ENCODE measurements at places on chromosomes 3 and 15.

DNA sequence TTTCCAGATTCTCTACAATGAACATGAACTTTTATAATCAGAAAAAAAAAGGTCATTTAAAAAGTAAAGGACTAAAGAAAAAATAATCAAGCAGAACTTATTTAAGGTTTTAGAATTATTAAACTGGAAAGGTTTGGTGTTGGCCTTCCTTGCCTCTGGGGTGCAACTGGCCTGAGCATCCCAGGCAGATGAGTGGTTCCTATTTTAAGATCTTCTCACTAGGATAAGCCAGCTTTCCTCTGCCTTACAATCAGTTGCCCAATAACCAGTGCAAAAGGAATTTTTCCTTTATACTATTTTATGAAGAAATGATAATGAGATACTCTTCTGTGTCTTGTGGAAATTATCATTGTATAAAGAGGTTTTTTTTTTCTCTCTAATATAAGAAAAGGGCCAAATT lies 56.6 kb downstream of the SEC22A start:
- DNase-seq: no peak

GRCh38 chr3:62597491-62597890 lies 224.1 kb upstream of the FEZF2 start:
- DNase-seq: no peak

DNA sequence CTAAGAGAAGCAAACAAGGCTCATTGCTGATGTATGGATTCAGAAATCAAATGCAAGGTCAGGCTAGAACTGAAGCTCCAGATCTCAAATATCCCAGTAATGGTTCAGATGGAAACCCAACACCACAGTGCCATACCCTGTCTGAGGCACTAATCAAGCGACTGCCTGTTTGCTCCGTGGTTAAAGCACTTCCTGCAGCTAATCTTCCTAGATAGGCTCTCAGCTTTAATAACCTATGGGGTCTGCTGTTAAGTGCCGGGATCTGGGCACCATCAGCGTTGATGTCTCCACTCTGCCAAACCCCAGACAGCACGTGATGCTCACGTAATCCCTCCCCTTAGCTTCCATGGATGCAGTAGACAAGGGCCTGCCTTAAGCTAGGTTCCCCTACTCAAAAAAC lies 262.6 kb downstream of the MECOM start:
- no peak for DNase-seq

- DNase-seq: no peak
Observed at GRCh38 chr3:172687501-172687900, 23.4 kb downstream of the NCEH1 start.

DNA sequence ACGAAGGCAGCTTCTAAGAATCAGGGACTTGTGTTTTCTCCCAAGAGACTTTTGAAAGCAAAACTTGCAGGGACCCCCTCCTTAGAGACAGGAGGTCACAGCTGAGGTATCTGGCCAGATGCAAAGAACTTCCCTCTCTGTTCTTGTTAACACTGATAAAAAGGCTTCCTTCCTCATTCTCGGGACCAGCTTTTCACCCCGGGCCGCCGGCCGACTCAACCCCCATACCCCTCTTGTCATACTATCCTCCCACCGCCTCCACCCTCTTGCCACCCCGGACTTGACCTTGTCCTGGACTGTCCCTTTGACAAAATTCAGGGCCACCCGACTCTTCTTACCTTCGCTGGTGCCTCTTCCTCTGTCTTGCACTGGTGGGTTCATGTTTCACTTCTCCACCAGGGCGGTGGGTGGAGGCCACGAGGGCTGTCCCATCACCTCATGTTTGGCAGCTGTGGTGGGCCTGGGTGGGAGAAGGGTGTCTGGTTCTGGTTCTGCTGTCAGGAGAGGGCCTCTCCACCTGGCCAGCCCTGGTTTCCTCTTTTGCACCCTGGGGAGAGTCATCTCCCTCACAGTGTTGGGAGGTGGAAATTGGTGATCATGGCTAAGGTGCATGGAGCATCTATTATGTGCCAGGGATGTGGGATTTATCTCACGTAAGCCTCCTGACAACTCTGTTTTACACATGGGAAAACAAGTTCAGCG lies 32.5 kb downstream of the BHLHE40 start:
- DNase-seq: no peak

GRCh38 chr3:182925330-182925943 lies 54.9 kb downstream of the DCUN1D1 start:
- no peak for DNase-seq

- no peak for DNase-seq
Observed at GRCh38 chr15:92097474-92098178, 244.1 kb downstream of the SLCO3A1 start.

DNA sequence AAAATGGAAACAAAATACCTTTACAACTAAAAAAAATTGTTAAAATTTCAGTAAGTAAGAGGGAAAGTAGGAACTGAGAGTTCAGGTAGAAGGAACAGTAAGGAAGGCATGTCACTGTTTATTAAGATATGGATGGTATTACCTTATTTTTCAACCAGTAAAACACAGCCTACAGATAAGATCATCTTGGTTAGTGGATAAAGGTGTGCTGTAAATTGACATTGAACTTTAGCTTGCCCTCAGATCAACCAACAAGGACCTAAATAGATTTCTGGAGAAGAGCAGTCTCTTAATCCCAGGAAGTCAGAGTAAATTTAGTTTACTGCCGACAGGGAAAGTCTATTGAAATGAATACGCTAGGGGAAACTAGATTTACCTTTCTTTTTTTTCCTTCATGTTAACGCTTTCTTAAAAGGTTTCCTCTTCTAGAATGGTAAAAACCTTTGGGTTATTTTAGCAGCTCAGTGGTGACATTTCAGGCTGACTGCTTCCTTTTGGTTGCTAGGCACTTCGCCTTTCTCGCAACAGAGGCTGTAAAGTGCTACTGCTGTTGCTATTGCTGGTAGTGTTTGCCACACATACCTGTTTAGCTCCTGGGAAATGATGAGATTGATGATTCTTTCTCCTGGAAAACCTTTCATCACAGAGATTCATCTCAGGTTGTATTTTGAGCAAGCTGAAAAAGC lies 12.9 kb downstream of the DZIP3 start:
- DNase-seq: no peak

DNA sequence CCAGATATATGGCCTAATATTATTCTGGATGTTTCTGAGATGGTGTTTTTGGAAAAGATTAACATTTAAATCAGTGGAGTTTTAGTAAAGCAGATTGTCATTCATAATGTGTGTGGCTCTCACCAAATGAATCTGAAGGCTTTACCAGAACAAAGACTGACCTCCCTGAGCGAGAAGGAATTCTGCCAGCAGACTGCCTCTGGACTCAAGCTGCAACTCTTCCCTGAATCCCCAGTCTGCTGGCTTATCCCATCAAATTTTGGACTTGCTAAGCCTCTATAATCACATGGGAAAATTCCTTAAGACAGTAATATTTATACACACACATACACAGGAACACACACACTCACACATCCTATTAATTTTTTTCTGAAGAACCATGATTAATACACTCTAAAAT lies 102.3 kb downstream of the FAM174B start:
- DNase-seq: no peak

- peak; percentile 20 for DNase-seq
Observed at GRCh38 chr15:68783226-68784058, 37.3 kb downstream of the ANP32A start.

DNA sequence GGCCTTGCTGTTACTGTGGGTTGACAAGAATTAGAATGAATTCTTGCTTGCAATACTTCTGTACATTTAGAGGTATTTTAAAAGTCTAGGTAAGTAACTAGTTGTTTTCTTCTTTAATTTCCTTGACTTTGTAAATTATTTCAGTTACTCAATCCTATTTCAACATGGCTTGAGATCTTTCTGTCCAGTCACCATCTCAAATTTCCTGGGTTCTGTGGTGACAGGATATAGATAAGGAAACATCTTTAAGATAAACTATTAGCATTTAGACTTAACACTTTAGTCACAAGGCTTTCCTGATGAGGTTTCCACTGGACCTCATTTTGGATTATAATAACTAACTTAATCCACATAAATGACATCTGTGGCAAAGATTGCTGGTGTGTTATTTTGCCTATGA lies 195.9 kb upstream of the DPH6 start:
- DNase-seq: no peak

DNA sequence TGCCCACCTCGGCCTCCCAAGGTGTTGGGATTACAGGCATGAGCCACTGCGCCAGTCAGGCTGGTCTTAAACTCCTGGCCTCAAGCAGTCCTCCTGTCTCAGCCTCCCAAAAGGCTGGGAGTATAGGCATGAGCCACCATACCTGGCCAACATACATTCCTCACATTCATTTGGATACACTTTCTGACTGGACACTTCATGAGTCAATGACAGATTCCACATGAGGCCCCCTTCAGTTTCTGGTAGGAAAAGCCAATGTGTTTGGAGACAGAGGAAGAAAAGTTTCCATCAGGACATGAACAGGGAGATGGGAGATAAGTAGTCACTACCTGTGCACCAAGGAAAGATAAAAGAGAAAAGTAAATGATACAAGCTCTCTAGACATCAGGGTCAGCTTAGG lies 49.4 kb upstream of the GSK3B start:
- DNase-seq: no peak

GRCh38 chr3:76991165-76991564 lies 48.7 kb upstream of the ROBO2 start:
- DNase-seq: no peak

- no peak for DNase-seq
Observed at GRCh38 chr3:8775181-8775580, 5.8 kb upstream of the OXTR start.

DNA sequence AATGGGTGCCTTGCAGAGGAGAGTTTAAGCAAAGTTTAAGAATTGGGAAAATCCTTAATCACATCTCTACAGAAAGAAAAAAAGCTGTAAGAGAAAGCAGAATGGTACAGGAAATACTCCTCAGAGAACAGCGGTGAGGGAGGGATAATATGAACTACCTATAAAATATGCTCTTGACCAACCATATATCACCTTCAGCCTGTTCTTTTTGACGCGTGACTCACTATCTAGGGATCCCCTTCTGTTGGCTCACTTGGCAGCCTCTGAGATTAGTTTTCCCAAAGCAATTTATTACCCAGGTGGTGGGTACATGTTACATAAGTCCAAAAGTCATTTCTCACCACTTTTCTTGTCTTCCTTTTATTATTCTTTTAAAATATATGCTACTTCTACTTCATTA lies 97.7 kb downstream of the CNTN6 start:
- DNase-seq: no peak

Data from stimulated activated CD8-positive, alpha-beta memory T cell treated with anti-CD3 and anti-CD28 coated beads, Interleukin-7, amount 100 ng/mL, for 1 hour (primary cell).